ENCODE measurements at places on chromosomes 12 and 14.

GRCh38 chr12:3263939-3264922, 187.1 kb downstream of the TSPAN9 start:
- no peak for DNase-seq

- DNase-seq: no peak
Observed at GRCh38 chr14:94638339-94638738, 26.1 kb downstream of the SERPINA3 start.

DNA sequence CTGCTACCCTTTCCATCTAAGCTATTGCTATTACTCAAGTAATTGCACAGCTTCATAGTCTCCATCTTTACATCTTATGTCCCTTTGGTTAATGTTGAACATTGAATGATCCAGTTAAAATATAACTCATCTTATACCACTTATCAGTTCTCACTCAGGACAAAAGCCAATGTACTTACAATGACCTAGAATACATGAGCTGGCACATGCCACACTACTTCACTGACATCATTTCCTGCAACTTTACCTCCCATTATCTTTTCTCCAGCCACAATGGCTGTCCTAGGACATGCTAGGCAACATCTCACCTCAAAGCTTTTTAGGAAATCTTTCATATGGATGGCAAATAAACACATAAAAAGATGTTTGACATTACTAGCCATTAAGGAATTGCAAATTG, 309.2 kb downstream of the FOXG1 start:
- DNase-seq: no peak

DNA sequence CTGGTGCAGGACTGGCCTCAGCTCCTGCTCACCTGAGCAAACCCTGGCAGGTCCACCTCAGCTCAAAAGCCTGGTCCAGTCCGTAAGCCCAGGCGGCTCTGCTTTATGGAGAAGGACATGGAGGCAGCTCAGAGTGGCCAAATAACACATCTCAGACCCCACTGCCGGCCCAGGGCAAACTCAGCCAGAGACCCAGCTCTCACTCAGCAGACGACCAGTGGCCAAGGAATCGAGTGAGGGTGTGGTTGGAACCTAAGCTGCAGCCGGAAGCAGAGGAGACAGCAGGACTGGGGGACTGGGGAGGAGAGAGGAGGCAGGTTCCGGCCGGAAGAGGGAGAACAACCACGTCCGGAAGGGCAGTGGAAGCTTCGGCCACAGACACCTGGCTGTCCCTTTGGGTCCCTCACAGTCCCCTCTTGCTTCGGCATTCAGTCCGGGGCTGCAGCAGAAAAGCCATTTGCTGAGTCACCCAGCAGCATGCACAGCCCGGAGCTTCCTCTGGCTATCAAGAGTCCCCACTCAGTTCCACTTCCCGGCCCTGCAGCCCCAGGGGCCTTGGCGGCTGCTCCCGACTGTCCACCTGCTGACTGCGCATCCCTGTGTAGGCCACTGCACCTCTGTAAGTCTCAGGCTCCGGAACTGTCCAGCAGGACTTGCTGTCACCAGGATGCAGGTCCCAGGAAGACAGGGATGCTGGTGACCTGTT, 104.0 kb downstream of the CALM1 start:
- DNase-seq: no peak

GRCh38 chr14:50615552-50615951, 52.6 kb downstream of the SAV1 start:
- DNase-seq: no peak

- no peak for DNase-seq
Observed at GRCh38 chr12:103386451-103386850, 109.3 kb downstream of the C12orf42 start.
